ENCODE measurements at places on chromosomes 6 and 20.

GRCh38 chr6:16471222-16471909 is 233.0 kb downstream of the GMPR start:
- DNase-seq = no peak

DNA sequence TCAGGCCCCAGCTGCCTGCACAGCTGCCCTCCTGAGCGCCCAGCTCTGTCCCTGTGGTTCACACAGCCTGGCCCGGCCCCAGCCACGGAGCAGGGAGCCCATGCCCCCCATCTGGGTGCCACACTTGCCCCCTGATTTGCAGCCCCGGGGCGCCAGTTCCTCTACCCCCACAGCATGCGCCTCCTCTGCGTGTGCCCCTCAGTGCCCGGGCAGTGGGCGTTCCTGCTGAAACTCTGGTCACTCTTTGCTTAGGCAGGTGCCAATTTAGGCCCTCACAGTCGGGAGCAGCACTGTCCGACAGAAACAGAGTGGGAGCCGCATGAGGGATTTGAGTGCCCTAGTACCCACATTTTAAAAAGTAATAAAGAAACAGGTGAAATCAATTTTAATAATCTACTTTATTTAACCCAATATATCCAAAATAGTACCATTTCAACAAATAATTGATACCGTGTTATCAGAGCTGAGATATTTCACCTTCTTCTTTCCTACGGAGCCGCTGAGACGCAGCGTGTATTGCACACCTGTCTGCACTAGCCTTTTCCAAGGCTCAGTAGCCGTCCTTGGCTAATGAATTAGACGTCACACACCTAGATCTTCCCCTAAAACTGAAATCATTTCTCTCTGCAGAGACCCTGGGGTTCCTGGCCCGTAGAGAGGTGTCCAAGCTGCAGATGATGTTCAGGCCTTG is 106.4 kb downstream of the ASXL1 start:
- no peak for DNase-seq

DNA sequence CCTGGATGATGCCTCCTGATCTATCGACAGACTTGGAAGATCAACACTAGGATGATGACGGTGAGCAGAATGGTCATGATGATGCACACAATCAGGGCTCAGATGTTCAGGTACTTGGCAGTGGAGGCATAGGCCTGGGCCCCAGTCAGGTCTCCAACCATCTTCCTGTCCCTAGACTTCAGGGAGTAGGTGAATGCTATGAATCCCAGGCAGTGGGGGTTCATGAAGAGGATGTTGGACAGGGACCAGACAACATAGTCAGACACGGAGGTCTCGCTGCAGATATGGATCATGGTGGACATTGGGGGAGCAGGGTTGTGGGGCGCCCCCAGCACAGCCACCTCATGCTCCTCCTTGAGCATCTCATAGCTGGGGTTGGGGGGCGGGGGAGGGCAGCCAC is 27.5 kb downstream of the HLA-F start:
- no peak for DNase-seq

GRCh38 chr20:32248043-32248442 is 29.4 kb upstream of the KIF3B start:
- no peak for DNase-seq

DNA sequence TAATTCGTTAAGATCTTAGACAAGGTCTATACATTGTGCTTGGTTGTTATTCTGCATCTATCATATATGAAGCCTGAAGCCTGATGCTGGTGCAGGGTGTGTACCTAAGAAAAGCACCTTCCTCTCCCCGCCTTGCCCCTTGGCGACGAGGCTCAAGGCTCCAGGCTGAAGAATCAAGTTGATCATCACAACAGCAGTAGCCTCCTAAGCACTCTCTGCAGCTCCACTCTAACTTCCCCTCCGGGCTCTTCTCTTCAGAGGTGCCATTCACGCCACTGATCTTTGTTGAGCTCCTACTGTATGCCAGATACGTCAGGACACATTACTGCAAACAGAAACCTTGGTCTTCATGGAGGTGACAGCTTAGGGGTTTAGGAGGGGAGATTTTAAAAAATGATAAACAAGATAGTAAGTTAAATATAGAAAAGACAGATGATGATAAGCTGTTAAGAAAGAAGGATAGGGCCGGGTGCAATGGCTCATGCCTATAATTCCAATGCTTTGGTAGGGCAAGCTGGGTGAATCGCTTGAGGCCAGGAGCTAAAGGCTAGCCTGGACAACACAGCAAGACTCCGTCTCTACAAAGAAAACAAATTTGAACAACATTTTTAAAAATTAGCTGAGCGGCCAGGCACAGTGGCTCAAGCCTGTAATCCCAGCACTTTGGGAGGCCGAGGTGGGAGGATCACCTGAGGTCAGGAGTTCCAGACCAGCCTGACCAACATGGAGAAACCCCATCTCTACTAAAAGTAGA is 38.4 kb upstream of the ZNF217 start:
- no peak for DNase-seq

DNA sequence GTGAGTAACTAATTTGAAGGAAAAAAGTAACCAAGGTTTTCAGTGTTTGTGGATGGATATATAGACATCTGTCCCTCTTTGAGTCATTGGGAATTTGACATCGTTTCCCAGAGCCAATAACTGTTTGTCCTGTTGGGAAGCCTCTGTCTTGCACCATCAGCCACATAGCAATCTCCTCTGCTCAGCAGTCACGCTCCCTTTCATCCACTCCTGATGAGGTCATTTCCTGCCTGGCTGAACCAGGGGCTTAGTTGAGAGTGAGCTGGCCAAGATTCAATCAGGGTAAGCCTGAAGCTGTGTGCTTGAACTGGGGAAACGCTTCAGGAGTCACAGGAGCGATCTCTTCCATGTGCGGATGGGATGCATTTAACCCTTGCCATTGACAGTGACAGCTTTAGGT is 121.5 kb upstream of the FOXQ1 start:
- no peak for DNase-seq

- peak; percentile 11 for DNase-seq
Measured at GRCh38 chr20:37519508-37520418, 1.3 kb upstream of the NNAT start.

- DNase-seq = no peak
Measured at GRCh38 chr20:36217226-36217625, 19.1 kb upstream of the AAR2 start.

DNA sequence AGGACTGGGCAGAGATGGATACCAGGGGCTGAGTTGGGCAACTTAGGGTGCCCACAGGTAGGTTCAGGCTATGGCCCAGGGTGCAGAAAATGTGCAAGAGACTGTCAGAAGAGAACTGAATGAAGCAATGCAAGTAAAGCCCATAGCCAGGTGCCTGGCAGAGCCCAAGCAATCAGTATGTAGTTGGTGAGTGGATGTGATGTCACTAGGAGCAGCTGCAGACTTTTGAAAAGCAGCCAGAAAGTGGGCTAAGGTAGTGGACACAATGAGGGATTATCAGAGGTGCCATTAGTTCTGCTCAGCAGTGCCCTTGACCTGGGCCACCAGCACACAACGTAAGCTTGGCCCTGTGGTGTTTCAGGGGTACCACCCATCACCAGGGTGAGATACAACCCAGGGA is 135.3 kb downstream of the SOBP start:
- DNase-seq = no peak

GRCh38 chr6:319177-320131 is 27.2 kb downstream of the DUSP22 start:
- no peak for DNase-seq

GRCh38 chr6:17803409-17803808 is 96.7 kb upstream of the NUP153 start:
- DNase-seq = no peak

DNA sequence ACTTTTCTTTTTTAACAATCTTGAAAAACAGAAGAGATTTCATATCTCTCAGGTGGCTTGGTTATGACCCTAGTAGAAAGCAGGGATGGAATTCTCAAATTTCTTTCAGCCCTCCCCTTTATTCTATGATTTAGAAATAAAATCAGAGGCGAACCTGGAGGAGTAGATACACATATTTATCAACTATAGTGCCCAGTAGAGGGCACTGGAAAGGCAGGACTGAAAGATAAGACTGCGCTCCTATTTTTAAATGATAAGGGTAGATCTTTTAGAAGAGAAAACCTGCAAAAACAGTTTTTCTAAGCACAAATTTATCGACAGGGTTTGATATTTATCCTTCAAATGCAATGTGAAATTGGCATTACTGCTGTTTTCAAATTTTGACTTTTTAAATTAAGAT is 1296.6 kb downstream of the EPHA7 start:
- peak; percentile 28 for DNase-seq

DNA sequence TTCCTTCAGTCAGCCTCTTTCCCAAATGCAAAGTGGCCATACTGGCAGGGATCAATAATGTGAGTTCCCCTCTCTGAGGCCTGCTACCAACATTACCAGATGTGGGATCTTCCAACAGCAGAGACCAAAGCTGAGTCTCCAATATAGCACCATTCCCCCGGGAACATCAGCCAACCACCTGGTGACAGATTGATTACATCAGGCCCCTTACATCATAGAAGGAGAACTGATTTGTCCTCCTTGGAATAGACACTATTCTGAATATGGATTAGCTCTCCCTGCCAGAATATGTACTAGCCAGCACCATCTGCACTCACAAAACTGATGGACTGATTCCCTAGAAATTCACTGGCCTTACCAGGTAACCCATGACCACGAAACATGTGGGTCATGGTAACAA is 61.9 kb upstream of the CARMIL1 start:
- no peak for DNase-seq

GRCh38 chr6:157276731-157277130 is 46.6 kb downstream of the TMEM242 start:
- DNase-seq = no peak

DNA sequence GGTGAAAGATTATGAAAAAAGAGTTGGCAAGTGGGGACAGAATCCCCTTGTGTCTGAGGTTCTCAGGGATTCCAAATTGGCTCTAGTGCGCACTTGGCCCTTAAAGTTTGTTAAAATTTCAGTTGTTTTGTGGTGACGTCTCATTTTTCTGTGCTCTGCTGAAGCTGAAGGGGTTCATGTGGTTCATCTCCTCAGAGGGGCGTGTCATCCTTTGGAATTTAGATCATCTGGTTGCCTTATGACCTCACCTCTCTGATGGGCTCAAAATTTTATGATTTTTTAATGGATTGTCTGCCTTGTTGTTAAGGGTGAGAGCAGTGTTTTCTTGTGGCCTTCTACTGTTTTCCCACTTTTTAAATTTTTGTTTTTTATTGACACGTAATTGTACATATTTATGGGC is 20.3 kb downstream of the CYB5R4 start:
- no peak for DNase-seq

- no peak for DNase-seq
Measured at GRCh38 chr20:15204234-15204633, 866.8 kb upstream of the FLRT3 start.

- no peak for DNase-seq
Measured at GRCh38 chr6:159089443-159089842, 44.7 kb upstream of the TAGAP start.

DNA sequence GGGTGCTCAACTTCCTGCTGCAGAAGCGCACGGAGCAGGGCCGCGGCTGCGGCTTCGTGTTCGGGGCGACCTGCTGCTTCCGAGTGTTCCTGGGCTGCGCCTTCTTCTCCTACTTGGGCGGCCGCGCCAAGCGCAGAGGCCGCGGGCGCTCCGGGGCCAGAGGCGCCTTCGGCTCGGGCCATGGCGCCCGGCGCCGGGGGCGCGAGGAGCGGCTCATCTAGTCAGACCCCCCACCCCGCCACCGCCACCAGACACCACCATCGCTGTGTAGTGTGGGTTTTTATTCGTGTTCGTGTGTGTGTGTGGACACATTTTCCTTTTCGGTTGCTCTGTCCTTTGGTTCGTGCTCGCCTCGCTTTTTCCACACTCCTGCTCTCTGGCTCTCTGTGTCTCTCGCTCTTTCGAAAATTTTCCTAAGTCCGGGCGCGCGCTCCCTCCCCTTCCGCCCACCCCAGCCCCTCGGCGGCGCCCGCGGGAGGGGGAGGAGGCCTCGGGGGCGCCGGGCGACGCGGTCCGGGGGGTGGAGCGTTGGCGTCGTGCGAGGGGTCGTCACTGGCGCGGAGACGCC is 38.1 kb downstream of the GNAS start:
- DNase-seq = peak; percentile 50

- DNase-seq = no peak
Measured at GRCh38 chr6:164130151-164130550, 715.6 kb downstream of the QKI start.

DNA sequence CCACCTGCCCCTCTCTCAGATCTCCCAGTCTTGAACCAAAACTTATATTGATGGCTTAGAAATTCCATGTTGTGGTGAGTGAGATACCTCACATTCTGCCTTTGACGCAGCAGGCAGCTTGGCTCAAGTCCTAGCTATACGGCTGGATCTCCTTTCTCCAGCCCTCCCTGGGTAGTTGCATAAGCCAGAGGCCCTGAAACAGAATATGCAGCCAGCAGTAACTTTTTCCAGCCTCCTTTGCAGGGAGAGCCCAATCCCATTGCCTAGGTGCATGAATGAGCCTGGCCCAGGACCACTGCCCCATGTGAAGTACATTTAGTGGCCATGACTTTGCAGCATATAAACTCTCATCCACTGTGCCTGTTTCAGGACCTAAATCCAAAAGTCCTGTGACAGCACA is 202.2 kb upstream of the CDYL start:
- DNase-seq = no peak

GRCh38 chr6:116461331-116461931 is at the start of gene CALHM6:
TSS of gene CALHM6 (plus strand) at chr6:116461375. CDS start at chr6:116461930, 555 bp downstream.
- no peak for DNase-seq

DNA sequence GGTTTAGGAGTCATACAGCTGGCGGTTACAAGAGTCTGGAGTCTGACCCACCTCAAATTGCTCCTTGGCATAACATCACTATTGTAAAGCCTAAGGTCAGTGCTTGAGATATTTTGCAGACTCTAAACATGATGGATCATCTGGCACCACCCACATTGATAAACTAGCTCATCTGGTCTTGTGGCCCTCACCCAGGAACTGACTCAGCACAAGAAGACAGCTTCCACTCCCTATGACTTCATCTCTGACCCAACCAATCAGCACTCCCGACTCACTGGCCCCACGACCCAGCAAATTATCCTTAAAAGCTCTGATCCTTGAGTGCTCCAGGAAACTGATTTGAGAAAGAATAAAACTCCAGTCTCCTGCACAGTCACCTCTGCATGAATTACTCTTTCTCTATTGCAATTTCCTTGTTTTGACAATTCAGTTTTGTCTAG is 115.9 kb downstream of the CD24 start:
- no peak for DNase-seq

DNA sequence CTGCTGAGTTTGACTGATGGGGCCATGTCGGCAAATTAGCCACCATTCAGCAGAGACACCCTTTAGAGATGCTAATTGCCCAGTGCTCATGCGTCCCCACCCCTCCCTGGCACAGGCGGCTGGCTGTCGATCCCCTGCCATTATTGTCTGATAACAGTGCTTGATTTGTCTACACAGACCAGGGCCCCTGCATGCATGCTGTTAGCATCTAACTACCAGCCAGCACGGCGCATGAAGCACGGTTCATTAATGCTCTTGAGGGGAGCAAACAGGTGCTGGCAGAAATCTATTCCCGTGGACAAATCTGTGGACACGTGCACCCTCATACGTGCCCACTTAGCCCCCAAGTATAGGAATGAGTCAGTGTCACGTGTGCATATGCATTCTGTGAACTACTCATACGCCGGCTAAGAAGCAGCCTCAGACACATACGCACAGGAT is 32.2 kb downstream of the KCNB1 start:
- no peak for DNase-seq

- DNase-seq = no peak
Measured at GRCh38 chr6:148760258-148760534, 13.4 kb downstream of the UST start.
